Sciatic nerve (tissue), 2 donors: ENCODE measurements at places on chromosomes 5 and 9. TPM values are rescaled to one million over a fixed set of nuclear protein-coding genes. Genes with fewer than 3 reads are reported as not detected.

GRCh38 chr9:113393281-113393680, 7.8 kb downstream of the ALAD start:
- no peak for DNase-seq

- DNase-seq: no peak
These were observed 64.4 kb upstream of the CACNA1B start for GRCh38 chr9:137813167-137813566.

CCDC183 gene
- 2.5 TPM for total RNA-seq

NIM1K gene
- 5.4 TPM for total RNA-seq

DRD1 gene
- total RNA-seq: 0.89 TPM

- no peak for DNase-seq
These were observed 293.0 kb downstream of the SEC61B start for GRCh38 chr9:99515093-99515492.

CSNK1G3 gene
- total RNA-seq: 64.6 TPM

C1QTNF2 gene
- 4.9 TPM for total RNA-seq

DNA sequence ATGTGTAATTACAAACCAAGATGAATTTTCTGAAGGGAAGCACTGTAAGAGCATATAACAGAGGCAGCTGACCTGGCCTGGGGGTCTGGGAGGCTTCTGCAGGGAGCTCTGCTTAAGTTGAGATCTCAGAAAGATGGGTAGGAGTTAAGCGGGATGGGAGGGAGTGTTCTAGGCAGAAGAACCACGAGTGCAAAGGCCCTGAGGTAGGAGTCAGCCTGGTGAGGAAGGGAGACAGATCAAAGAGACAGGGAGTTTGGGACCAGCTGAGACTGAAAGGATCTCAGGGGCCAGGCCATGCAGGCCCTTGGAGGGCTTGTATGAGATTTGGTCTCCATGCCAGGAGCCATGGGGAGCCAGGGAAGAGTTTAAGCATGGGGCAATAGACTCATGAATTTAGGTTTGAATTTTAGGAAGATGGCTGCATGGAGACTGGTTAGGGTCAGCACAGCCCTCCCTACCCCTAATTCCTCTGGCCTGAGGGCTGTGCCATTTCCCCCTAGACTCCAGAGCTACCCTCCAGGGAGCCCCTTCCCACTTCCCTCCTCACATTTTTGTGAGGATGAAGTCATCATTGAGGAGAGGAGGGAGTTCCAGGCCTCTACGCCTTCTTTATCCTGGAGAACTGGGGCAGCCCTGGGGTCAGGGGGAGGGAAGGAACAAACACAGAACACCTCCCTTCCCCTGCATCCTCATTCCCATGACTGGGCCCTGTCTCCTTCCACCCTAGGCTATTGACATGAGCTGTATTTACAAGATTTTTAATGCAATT, 4.8 kb upstream of the ARAP3 start:
- DNase-seq: no peak

DNA sequence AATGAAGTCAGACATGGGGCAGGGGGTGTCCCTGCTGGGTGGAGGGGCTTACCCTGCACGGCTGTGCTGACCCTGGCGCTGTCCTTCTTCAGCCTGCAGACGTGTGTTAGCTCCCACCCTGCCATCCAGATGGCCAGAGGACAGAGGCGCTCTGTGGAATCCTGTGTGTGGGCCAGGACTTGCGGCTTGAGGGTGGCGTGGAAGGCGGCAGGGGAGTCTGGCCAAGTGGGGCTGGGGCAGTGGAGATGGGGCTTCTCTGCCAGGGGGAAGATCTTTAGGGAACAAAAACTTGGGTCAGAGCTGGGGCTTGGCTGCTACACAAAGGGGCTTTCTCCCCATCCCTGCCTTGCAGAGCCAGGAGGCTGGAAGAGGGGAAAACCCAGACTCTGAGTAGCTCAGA, 46.5 kb upstream of the SYNPO start:
- no peak for DNase-seq

DNA sequence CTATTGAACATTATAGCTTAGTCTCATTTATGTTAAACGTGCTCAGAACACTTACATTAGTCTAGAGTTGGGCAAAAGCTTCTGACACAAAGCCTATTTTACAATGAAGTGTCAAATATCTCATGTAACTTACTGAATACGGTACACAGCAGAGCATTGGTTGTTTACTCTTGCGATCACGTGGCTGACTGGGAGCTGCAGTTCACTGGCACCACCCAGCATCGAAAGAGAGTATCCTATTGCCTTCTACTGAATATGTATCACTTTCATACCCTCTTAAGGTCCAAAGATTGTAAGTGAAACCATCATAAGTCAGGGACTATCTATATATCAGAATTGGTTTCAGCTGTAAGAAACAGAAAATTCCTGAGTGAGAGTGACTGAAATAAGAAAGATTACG, 42.6 kb upstream of the OSMR start:
- DNase-seq: no peak

DNA sequence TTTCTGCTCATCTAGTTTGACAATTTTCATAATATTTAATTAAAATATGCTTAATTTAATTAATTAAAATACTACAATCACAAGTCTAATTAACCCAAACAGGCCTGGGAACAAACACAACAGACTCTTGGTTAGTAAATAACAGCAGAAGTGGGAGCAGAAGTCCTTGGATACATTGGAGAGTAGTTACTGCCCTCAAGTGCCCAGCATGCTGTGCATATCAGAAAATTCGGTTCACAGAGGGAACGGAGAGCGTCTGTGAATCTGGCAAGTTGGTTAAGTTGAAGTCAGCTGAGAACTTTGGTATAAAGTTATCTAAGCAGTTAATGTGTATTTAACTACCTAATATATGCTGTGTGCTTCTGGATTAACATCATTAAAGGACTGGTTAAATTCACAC, 87.0 kb upstream of the ATG10 start:
- no peak for DNase-seq

GRCh38 chr9:94825611-94825958, 99.1 kb downstream of the AOPEP start:
- DNase-seq: no peak
